BJ (cell line): ENCODE measurements at places on chromosomes 16 and 17.

DNA sequence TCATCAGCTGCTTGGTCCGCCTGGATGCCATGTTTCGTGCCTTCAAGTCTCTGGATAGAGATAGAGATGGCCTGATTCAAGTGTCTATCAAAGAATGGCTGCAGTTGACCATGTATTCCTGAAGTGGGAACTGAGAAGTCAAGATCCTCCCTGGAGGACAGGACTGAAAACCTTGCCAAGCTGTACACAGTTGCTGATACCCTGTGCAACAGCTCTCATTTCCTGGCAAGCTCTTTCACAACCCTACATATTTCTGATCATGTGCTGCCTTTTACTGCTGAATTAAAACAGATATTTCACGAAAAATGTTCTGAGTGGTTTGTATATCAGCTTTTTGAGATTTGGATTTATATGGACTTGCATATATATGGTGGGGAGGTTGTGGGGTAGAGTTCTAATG, 898 bp downstream of the CAPNS2 start:
- no peak for DNase-seq

- DNase-seq, result no peak
These were observed 1.5 kb upstream of the ARL5C start for GRCh38 chr17:39167476-39167875.

DNA sequence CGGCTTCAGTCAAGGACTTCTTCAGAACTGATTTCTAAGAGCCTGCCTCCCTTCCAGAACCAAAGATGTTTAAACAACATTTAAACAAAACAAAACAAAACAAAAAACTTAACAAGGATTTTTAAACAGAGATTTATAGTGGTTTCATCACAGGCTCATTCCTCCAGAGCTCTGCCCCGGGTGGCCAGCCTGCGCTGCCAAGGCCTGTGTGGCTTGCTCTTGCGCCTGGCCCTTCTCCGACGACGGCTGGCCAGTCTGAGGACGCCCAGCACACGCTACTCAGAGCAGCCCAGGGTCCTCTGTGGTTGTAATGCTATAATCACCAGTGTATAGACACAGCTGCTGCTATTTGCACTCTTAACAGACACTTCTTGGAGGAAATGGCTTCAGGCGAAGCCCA, 307.2 kb upstream of the MYOCD start:
- DNase-seq, result no peak

- no peak for DNase-seq
These were observed 30.2 kb downstream of the OGFOD1 start for GRCh38 chr16:56481468-56482122.

DNA sequence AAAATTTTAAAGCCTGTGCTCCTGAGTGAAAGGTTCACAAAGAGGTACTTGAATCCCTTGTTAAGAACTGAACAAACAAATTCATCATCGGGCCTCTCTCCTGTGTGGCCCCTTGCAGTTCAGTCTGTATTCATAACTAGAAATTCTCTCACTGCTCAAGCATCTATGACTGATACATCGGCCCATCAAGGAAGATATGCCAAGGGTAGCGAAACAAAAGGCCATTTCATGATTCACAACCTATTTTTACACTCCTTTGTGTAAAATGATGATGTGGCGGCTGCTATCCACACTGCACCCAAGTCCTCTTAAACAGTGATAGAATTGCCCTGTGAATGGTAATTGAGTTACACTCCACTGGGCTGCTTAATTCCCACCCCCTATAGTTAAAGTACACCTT, 204.6 kb downstream of the STX8 start:
- no peak for DNase-seq

- no peak for DNase-seq
These were observed 28.2 kb upstream of the HAS3 start for GRCh38 chr16:69077251-69077650.

DNA sequence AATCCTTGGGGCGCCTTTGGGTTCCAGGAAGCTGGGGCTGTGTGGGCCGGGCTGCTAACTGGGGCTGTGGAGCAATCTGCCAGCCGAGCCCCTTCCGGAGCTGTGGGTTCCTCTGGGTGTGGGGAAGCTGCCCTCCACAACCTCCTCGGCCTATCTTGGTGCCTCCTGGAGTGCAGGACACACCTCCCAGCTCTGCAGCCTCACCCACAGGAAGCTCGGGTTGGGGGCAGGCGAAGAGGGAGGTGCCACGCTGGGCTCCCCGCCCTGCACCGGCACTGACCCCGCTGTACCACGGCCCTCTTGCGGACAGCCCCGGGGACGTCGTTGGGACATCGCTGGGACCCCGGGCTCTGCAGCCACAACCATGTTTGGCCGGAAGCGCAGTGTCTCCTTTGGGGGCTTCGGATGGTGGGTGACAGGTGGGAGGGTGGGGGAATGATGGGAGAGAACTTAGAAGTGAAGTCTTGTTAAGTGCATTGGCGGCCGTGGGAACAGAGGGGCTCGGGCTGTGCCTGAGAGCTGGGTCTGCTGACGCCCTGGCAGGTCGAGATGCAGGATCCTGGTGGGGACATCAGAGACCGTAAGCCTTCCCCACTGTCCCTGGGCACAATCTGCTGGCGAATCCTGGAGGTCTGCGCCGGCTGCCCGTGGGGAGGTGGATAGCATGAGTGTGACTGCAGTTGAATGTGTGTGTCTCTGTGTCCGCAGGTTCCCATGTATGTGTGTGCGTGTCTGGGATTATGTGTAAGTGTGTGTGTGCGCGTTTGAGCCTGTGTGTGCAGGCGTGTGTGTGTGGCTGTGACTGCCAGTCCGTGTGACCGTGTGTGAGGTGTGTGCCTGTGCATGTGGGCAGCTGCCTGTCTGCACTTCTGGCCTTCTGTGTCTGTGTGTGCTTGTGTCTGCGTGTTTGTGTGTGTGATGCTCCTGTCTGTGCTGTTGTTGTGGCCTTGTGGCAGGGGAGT, at the start of gene RAP1GAP2:
RAP1GAP2 (plus strand) TSS at position 275 of the 962 bp plus-strand sequence; CDS start at position 365, 90 bp downstream.
- DNase-seq, result no peak

- DNase-seq, result no peak
These were observed 4.8 kb upstream of the MTHFSD start for GRCh38 chr16:86559802-86560305.

DNA sequence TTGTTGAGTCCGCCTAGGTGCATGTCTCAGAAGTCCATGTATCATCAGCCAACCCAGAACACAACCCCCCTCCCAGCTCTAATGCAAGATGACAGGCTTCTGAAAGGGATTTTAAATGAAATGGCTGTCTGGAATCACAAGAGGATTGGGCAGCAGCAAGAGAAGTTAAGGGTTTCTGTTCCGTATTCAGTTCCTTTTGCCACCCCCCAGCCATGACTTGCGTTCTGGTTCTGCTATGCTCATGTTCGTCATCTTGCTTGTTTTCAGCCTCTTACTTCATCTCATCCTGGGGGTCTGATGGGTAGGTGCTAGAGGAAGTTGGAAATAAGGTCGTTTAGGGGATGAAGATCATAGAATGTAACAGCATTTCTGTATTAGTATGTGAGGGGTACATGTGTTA, 12.0 kb downstream of the MINK1 start:
- no peak for DNase-seq

DNA sequence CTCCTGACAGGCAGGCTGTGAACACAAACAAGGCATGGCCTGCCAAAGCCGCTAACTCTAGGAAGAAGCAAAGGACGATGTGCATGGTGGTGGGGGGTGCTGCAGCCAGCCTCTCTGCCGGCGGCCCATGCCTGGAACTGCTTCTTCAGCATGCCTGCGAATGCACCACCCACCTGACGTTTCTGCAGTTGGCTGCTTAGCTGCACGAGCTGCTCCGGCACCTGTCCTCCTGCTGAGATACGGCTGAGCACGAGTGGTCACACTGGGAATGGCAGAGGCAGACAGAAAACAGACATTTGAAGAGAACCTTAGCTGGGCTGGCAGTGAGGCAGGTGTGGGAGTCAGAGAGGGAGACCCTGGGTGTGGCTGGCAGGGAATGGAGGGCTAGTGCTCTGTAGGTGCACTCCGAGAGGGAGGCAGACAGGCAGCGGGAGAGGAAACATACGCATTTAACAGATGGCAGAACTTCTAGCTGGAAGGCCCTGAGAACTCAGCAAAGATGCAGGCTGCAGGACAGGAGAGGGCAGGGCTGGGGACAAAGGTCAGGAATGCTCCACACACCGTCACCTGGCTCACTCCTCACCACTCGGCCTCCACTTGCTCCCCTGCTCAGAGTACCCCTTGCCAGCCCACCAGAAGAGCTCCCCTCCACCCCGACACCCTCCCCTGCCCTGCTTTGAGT, 5.2 kb downstream of the FLCN start:
- no peak for DNase-seq

GRCh38 chr17:3888343-3889171, 4.3 kb downstream of the CAMKK1 start:
- peak; percentile 80 for DNase-seq

DNA sequence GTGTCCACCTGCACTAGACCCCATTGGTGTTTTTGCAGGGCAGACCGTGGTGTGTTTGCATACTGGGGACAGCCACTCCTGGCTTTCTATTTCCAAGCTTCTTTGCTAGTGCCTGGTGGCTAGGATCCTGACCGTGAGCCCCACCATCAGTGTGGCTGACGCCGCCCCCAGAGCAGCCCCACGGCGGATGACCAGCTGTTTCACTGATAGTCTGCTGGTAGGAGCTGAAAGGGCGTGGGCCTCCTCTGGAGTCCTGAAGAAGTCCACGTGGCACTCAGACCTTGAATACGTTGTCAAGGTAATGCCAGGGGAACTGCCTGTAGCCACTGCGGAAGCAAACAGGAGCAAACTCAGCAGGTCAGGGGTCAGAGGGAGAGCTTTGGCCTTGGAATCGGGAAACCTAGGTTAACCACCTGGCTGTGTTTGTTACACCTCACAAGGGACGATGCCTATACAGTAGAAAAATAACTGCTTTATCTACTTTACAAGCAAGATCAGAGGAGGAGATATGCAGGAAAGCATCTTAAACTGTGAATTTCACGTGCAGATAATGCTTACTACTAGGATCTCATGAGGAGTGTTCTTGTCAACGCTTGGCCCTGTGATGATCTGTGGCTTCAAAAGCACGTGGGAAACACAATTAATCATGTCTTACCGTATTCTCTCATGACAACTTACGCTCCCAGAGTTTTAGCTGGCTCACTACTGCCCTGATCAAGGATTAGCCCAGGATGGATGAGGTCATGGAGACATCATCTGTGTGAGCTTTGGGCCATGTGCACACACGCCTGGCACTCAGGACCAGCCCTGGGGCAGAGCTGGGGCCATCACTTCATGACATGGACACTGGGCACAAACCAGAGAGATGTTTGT, 30.3 kb downstream of the ALDH3A2 start:
- no peak for DNase-seq

DNA sequence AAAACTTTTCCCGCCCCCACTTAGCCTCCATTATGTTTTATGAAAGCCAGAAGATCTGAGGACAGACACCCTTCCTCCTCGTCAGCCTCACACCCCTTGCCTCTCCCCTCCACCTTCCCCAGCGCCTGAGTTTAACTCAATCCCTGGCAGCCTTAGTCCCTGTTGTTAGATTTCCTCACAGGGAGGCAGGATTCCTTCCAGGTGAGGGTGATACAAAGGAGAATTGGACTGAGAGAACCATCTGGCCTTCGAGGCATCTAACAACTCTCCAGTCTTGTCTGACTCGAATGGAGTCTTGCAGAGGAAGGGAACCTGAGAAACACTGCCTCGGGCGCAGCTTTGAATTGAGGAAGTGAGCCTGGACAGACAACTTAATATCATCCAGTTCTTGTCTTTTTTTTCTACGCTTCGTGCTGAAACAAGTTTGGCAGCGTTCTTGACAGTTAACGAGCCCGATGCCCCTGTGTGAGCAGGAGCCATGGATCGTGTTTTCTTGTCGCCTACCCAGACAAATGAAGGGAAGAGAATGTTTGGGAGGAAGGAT, 1.3 kb upstream of the ZNF768 start:
- DNase-seq, result no peak

DNA sequence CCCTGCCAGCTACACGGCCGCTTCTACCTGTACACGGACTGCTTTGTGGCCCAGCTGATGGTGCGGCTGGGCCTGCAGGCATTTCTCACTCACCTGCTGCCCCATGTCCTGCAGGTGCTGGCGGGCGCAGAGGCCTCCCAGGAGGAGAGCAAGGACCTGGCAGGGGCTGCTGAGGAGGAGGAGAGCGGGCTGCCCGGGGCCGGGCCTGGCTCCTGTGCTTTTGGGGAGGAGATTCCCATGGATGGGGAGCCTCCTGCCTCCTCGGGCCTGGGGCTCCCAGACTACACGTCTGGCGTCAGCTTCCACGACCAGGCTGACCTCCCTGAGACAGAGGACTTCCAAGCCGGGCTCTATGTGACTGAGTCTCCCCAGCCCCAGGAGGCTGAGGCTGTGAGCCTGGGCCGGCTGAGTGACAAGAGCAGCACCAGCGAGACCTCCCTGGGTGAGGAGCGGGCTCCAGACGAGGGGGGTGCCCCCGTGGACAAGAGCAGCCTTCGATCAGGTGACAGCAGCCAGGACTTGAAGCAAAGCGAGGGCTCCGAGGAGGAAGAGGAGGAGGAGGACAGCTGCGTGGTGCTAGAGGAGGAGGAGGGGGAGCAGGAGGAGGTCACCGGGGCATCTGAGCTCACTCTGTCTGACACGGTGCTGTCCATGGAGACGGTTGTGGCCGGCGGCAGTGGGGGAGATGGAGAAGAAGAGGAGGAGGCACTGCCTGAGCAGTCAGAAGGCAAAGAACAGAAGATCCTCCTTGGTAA, 3.5 kb downstream of the WDR81 start:
- DNase-seq, result no peak

GRCh38 chr16:80974649-80975376, 31.9 kb downstream of the CMC2 start:
- no peak for DNase-seq

DNA sequence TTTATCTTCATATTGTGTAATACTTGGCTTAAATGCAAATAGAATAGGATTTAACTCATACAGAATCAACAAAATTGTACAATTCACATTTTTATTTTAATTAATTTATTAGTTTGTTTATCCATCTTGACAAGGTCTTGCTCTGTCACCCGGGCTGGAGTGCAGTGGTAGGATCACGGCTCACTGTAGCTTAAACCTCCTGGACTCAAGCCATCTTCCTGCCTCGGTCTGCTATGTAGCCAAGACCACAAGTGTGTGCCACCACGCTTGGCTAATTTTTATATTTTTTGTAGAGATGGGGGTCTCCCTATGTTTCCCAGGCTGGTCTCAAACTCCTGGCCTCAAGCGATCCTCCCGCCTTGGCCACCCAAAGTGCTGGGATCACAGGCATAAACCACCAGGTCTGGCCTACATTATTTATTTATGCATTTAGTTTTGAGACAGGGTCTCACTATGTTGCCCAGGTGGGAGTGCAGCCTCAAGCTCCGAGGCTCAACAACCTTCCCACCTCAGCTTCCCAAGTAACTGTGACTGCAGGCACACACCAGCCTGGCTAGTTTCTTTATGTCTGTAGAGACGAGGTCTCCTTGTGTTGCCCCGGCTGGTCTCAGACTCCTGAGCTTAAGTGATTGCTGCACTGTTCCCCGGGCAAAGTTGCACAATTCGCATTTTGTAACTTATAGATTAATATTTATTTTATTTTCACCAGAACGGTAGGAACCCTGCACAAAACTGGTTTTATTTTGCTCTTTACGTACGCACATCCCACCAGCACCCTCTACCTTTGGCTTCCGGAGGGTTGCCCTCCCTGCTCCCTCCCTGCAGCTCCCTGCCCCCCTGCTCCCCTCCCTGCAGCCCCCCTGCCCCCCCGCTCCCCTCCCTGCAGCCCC, 4.9 kb downstream of the DPEP1 start:
- no peak for DNase-seq

- DNase-seq, result no peak
These were observed 92.2 kb downstream of the TNFRSF13B start for GRCh38 chr17:16879686-16880085.

- no peak for DNase-seq
These were observed 3.3 kb downstream of the CDH15 start for GRCh38 chr16:89174877-89175276.

GRCh38 chr16:72210555-72210954, 38.6 kb upstream of the PMFBP1 start:
- DNase-seq, result no peak
